ENCODE measurements at places on chromosomes 7 and 10. TPM values are rescaled to one million over a fixed set of nuclear protein-coding genes. Genes with fewer than 3 reads are reported as not detected.

Gene AOAH
- total RNA-seq = 33.5 TPM

Gene APBB1IP
- 47.4 TPM for total RNA-seq

Gene PKD2L1
- not detected for total RNA-seq

Gene VIPR2
- 4.2 TPM for total RNA-seq

Gene EGR2
- total RNA-seq = 126 TPM

Gene ATP6V1F
- 132 TPM for total RNA-seq

Gene ABLIM1
- total RNA-seq = 37.9 TPM

Gene SAP25
- 11.8 TPM for total RNA-seq

Gene DDIT4
- total RNA-seq = 569 TPM

Gene PRSS2
- total RNA-seq = not detected

Gene MYO1G
- total RNA-seq = 442 TPM

Gene MGAM2
- not detected for total RNA-seq

Gene OR6B1
- not detected for total RNA-seq

Gene ARMC3
- not detected for total RNA-seq

Gene CALML3
- not detected for total RNA-seq

Gene PRLHR
- not detected for total RNA-seq

Measured in activated T-helper 2 cell treated with anti-CD3 and anti-CD28 coated beads, Interferon-gamma antibody, Interleukin-2, Interleukin-4, amounts not matched to agents 10 μg/mL and 5 μg/mL and 100 μg/mL, durations not matched to agents 14 hours and 24 hours and 36 hours (primary cell).